Stomach (tissue), 19 donors: ENCODE measurements at places on chromosomes 7 and 10. TPM values are rescaled to one million over a fixed set of nuclear protein-coding genes. Genes with fewer than 3 reads are reported as not detected.
A peak's percentile ranks its signal among the peaks of the same experiment; 100 is the strongest.

- no peak for DNase-seq
Measured at GRCh38 chr7:105454095-105454747, 65.5 kb upstream of the SRPK2 start.

DNA sequence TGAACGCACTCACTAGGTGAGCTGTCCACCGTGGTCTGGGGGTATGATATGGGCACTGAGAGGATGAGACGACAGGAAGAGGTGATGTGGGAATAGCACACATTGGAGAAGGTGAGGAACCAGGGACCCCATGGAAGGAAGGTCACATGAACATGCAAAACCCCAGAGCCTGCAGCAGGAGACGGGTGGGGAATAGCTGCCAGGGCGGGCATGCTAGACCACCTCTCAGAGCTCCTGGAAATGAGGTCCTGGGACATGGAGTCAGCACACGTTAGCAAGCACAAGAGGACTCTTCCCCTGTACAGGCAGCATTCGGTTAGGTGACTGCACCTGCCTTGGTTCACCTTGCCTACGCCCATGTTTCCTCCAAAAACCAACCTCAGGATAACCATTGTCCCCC, 8.1 kb downstream of the FAM131B start:
- DNase-seq, result no peak

- peak; percentile 31 for DNase-seq
Measured at GRCh38 chr10:109744020-109744419, 179.3 kb downstream of the XPNPEP1 start.

DNA sequence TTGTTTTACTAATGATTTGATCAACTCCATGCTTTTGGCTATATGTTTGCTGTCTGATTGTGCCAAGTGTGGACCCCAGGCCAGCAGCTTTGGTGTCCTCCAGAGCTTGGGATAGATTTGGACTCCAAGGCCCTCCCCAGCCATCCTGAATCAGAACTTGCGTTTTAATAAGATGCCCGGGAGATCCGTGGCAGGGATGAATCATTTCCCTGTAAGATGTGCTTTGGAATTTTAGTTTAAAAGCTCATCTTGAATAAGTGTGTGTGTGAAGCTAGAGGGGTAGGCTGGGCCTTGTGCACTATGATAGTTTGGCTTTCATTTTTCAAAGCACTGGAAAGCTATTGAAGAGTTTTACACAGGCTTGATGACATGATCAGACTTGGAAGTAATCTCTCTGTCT, 66.2 kb upstream of the SDK1 start:
- DNase-seq, result no peak

The CCDC7 gene
- polyA plus RNA-seq, result 1.3 TPM

The HSPB1 gene
- 486 TPM for polyA plus RNA-seq

The CLCN1 gene
- not detected for polyA plus RNA-seq
